ENCODE measurements at places on chromosomes 6 and 20. TPM values are rescaled to one million over a fixed set of nuclear protein-coding genes. Genes with fewer than 3 reads are reported as not detected.

The RHAG gene
- not detected for total RNA-seq

The ISM1 gene
- total RNA-seq = 7.9 TPM

The KIF6 gene
- 0.19 TPM for total RNA-seq

The PKIB gene
- 7.7 TPM for total RNA-seq

The SLC29A1 gene
- 95.7 TPM for total RNA-seq

The ANKRD6 gene
- total RNA-seq = 13.5 TPM

The DNAH8 gene
- total RNA-seq = not detected

The PPIL6 gene
- 5.5 TPM for total RNA-seq

The MATN4 gene
- 0.19 TPM for total RNA-seq

The SAMD3 gene
- total RNA-seq = 1.3 TPM

GRCh38 chr6:1895721-1896120 is 286.0 kb downstream of the FOXC1 start:
- DNase-seq = no peak

GRCh38 chr6:17842014-17842776 is 135.5 kb upstream of the NUP153 start:
- DNase-seq = no peak

DNA sequence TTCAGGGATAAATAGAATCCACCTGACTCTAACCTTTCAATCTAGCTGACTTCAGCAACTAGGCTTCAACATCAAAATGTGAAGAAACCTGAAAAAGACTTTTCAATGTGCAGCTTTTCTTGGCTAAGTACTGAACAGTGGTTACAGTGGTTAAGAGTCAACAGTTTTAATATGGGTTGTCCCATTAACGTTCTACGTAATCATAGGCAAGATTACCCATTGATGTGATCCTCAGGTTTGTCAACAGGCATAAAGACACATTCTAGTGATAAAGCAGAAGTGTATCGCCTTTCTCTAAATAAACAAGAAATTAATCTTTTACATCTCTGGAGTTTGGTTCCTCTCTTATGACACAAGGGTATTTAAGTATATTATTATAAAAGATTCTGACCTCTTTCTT is 154.1 kb upstream of the RUNX2 start:
- DNase-seq = no peak

GRCh38 chr6:119495230-119495683 is 145.7 kb upstream of the MAN1A1 start:
- no peak for DNase-seq

DNA sequence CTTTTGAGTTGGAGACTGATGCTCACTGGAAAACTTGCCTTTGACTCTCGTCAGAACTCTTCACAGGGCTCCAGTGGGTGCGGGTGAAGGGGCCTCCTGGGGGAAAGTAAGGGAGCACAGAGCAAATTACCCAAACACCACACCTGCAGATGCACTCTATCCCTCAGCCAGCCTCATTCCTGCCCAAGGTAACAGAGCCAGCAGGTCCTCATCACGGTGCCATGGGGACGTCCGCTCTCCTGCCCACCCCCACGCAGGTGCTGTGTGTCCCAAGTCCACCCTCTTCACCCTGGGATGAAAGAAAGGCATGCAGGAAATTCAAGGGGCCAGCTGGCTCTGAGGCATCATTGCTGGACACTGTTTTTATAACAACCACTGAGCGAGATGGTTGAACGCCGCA is 269.0 kb downstream of the SMOC2 start:
- no peak for DNase-seq

GRCh38 chr20:35117196-35117595 is 24.6 kb upstream of the TRPC4AP start:
- no peak for DNase-seq

GRCh38 chr6:141028791-141029280 is 1103.9 kb upstream of the GJE1 start:
- no peak for DNase-seq

- DNase-seq = no peak
Observed at GRCh38 chr6:127366282-127367022, 23.0 kb upstream of the ECHDC1 start.

- no peak for DNase-seq
Observed at GRCh38 chr6:130010387-130010786, 8.0 kb upstream of the L3MBTL3 start.

DNA sequence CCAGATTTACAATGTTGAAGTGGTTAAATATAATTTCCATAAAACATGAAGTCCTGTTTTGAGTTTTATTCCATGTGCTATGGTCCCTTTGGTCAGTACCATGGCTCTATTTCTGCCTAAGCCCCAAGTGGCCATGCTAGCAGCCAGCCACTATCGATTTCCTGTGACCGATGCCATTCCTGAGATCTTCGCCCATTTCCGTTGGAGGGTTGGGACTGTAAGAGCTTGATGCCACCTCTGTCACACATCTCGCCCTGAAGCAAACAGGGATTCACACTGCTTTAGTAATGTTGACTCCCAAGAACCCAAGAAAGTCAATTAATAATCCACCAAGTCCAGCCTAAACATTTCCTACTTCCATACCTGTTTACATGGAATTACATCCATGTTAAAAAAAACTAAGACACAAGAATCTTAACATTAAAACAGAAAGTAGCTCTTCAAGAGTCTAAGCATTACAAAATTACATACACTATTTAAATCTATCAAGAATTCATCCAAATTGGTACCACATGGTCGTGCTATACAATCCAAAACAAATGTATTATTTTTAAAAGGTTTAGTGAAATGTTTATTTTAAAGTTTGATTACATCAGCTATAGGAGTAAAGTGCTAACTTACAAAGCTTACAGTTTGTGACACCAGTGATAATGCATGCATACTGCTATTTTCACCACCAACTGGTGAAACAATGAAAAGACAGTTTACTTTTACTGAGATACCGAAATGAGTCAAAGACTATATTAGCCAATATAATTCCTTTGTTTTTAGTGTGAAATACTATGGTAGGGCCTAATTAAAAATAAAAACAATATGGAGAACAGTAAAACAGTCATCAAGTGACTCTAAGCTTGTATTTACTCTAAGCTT is 2.5 kb downstream of the RBM39 start:
- DNase-seq = no peak

GRCh38 chr6:11416936-11417576 is 120.5 kb upstream of the TMEM170B start:
- no peak for DNase-seq

DNA sequence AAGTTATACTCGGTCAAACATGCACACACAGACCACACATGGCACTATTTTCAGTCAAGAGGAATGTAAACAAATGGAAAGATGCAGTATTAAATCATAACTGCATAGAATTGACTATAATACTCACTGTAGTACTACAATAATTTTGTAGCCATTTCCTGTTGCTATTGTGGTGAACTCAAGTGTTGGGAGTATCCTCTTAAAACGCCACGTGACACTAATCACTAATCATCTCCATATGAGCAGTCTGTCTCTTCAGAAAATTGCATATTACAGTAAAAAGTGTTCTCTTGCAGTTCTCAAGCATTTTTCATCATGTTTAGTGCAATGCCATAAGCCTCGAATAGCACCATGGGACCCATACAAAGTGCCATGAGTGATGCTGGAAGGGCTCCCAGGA is 258.7 kb upstream of the ID4 start:
- no peak for DNase-seq

DNA sequence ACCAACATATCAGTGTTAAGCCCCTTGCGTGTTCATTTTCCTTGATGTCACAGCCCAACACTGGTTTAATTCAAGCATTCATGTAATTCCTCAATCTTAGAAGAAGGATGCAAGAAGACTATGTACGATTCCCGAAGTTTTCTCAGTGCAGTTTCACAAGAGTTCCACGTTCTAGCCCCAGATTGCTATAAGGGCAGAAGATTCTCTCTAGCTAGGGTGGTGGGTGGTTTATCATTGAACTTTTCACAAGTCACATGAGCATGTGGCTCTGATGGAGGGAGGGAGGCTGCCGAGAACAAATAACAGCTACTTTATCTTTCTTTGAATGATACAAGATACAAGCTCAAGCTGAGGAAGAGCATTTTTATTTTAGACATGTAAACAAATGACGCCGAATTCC is 71.9 kb upstream of the NHSL1 start:
- no peak for DNase-seq

GRCh38 chr6:20879526-20879925 is 345.3 kb downstream of the CDKAL1 start:
- no peak for DNase-seq

GRCh38 chr6:45681860-45682511 is 304.3 kb upstream of the SUPT3H start:
- DNase-seq = no peak

All from omental fat pad (tissue), 4 donors.